ENCODE measurements at places on chromosomes 16 and 17.

DNA sequence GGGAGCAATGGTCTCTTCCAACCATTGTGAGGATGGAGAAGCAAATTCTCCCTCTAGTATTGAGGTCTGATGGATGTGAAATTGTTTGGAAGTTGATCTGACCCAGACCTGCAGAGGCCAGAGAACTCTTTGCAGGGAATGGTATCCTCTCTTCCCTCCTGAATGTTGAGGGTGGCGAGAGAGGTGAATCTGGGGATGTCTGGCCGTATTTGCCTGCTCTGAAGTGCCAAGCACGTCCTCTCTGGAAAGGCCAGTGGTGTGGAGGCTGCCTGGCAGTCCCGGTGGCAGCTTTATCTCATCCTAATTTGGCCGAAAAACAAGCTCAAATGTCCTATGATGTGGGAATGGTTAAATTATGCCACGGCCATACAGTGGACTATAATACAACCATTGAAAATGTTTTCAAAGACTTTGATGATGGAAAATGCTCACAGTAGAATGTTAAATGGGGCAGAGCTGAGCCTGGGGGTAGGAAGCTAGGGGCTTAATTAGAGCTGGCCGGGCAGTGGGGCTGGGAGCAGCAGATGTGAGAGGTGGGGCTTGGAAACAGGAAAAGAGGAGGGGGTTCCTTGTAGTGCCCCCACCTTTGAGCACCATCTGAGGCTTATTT lies 30.8 kb downstream of the WSCD1 start:
- no peak for DNase-seq

DNA sequence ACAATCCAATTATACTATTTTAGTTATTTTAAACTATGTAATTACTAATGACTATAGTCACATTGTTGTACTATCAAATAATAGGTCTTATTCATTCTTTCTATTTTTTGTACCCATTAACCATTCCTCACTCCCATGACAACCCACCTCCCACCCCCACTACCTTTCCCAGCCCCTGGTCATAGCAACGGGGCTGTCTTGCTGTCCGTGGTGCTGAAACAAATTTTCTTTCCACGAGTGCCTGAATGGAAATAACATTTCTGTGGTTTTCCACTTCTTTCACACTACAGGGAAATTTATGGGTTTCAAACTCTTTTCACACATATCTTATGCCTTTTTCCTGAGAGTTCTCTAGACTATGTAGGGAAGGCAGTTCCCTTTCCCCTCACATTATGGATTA lies 326.6 kb downstream of the PHKB start:
- no peak for DNase-seq

- DNase-seq = peak; percentile 37
These were observed 46.3 kb downstream of the PRKCA start for GRCh38 chr17:66348584-66349165.

DNA sequence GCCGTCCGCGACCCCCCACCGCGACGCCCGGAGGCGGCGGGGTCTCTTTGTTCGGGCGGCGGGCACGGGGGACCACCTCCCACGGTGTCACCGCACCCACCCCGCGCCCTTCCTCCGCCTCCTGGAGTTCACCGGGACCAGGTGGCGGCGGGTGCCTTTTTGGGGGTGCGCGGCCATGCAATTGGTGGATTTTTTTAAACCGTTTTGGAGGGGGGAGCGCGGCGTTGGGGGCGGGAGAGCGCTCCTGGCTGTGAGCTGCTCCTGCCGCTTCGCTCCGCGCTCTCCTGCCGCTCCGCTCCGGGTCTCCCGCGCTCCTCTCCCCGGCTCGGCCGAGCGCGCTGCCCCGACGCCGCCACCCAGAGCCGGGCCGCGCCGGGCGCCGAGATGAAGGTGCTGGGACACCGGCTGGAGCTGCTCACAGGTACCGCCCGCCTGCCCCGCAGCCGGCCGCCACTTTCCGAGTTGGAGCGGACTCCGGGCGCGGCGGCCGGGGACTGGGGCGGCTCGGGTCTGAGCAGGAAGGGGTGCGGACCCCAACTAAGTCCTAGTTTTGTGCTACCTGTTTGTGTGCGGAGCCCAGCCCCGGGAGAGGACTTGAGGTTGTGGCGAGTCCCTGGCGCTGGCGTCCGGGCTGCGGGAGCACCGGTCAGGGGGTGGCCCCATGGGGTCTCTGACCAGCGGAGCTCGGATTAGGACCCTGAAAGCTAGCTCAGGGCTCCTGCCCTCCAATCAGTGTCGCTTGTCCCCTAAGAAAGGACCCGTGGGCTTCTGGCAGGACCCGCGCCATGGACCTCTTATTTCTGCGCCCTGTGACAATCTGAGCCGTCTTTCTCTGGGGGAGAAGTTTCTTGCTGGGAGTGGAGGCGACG lies 35.7 kb upstream of the NDRG4 start:
- DNase-seq = no peak

DNA sequence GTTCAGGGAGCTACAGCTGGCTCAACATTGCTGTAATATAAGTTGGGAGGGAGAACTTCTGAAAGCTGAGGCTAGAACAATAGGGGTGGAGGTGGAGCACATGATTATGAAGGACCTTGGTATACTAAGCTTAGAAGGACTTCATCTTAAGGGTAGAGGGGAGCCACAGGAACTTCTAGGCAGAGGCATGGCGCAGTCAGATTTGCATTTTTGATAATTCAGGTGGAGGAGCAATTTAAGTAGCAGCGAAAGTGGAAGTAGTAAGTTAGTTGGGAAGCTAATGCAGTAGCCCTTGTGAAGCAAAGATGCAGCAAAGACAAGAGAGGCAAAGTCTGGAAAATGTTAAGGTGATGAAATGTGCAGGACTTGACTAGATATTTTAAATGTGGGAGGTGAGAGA lies 144.1 kb downstream of the SPECC1 start:
- no peak for DNase-seq

DNA sequence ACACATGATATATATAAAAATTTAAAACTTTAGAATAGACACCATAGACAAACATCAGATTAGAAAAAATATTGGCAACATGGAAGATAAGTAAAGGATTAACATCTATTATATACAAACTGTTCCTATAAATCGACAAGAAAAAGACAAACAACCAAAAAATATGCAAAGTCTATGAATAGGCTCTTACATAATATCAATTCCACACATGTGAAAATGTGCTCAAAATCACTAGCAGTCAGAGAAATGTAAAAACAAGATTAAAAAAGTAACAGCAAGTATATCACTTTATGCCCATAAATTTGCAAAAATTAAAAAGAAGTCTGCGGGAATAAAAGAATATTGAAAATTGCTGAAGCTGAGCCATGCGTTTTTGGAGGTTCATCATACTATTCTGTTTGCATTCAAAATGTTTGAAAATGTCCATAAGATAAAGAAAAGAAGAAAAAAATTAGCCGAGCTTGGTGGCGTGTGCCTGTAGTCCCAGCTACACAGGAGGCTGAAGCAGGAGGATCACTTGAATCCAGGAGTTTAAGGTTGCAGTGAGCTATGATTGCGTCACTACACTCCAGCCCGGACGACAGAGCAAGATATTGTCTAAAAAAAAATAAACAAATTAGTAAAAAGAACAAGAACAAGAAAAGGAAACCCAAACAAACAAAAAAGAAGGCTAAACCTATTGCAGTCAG lies 11.2 kb upstream of the ERN2 start:
- no peak for DNase-seq

- DNase-seq = no peak
These were observed 183.3 kb downstream of the CDH13 start for GRCh38 chr16:82810077-82810476.

GRCh38 chr17:50919321-50920040 lies 53.3 kb upstream of the TOB1 start:
- peak; percentile 92 for DNase-seq

GRCh38 chr17:49698005-49698404 lies 9.8 kb downstream of the SLC35B1 start:
- DNase-seq = no peak

- DNase-seq = no peak
These were observed 24.0 kb downstream of the ZNF750 start for GRCh38 chr17:82815790-82816305.

DNA sequence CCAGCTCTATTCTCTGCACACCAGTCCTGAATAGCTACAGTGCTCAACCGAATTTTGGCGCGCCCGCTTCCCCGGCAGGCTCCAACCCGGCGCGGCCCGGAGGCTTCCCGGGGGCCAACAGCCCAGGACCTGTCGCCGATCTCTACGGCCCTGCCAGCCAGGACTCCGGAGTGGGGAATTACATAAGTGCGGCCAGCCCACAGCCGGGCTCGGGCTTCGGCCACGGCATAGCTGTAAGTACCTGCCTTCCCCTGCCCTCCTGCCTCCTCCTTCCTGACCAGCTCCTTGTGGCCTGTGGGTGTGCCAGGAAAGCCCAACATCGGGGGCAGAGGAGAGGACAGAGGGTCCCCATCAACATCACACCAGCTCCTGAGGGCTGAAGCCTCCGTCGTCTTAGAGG lies 70.2 kb downstream of the CCDC182 start:
- DNase-seq = no peak

DNA sequence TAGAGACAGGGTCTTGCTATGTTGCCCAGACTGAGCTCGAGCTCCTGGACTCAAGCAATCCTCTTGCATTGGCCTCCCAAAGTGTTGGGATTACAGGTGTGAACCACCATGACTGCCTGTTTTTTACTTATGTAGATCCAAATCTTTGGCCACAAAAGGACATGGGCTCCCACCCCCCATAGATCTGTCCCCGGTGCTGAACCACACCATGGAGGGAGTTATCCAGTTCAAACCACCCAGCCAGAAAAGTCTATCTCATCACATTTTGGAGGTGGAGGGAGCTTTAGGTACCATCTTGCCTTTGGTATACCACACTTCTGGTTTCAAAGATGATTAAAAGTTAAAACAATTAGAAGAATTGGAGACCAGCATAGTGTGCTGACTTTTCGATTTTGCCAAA lies 26.2 kb downstream of the SHISA9 start:
- DNase-seq = no peak

- DNase-seq = no peak
These were observed 15.8 kb downstream of the TSNAXIP1 start for GRCh38 chr16:67822511-67822910.

- no peak for DNase-seq
These were observed 37.7 kb upstream of the CDH3 start for GRCh38 chr16:68607443-68607842.

DNA sequence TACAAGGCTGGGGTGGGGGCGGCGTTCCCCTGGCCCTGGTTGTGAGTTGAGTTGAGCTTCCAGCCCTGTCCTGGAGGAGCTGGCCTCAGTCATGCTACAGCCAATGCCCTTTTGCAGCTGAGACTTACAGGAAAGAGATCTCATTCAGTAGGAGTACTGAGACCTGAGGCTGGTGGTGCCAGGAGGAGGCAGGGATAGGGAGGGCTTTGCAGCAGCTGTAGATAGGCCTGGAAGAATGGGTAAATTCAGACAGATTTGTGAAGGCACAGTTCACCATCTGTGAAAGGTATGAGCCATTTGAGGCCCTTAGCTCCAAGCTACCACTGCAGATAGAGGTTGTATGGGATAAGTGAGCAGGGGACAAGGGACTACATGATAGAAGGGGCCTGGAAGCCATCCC lies 5.6 kb downstream of the STX4 start:
- no peak for DNase-seq

DNA sequence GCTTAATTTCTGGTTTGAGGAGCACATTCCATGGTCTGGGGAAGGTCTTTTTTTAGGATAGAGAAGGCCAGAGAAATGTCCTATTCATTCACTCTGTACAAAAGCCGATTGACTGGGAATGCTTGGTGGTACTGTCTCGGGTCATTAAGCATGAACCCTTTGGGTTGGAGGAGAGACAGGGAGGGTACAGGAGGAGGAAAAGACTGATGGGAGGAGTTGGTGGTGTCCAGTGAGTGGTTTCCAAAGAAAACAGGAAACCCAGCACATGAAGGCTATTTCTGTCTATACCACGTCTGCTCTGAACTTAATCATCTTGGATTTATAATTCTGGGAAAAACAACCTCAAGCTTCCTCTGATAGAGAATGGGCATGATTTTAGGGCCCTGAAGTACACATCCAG lies 111.9 kb downstream of the XYLT1 start:
- no peak for DNase-seq

DNA sequence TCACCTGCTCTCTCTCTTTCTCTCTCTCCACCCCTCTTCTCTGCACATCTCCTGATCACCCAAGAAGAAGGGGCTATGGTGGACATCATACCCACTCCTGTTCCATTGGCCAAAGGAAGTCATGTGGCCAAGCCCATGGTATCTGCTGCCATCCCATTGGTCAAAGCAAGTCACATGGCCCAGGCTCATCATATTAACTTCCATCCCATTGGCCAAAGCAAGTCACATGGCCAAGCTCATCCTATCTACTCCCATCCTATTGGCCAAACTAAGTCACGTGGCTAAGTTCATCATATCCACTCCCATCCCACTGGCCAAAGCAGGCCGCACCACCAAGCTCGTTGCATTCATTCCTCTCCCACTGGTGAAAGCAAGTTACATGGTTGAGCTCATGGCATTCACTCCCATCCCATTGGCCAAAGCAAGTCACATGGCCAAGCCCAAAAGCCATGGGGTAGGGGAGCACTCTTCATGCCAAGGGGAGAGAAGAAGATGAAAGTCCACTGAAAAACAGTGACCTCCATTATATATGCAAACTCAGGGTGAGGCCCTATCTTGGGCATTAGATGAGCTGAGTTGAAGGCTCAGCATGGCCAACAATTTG lies 29.2 kb downstream of the SNX20 start:
- no peak for DNase-seq

GRCh38 chr16:69514356-69514755 lies 51.4 kb upstream of the NFAT5 start:
- DNase-seq = peak; percentile 86

DNA sequence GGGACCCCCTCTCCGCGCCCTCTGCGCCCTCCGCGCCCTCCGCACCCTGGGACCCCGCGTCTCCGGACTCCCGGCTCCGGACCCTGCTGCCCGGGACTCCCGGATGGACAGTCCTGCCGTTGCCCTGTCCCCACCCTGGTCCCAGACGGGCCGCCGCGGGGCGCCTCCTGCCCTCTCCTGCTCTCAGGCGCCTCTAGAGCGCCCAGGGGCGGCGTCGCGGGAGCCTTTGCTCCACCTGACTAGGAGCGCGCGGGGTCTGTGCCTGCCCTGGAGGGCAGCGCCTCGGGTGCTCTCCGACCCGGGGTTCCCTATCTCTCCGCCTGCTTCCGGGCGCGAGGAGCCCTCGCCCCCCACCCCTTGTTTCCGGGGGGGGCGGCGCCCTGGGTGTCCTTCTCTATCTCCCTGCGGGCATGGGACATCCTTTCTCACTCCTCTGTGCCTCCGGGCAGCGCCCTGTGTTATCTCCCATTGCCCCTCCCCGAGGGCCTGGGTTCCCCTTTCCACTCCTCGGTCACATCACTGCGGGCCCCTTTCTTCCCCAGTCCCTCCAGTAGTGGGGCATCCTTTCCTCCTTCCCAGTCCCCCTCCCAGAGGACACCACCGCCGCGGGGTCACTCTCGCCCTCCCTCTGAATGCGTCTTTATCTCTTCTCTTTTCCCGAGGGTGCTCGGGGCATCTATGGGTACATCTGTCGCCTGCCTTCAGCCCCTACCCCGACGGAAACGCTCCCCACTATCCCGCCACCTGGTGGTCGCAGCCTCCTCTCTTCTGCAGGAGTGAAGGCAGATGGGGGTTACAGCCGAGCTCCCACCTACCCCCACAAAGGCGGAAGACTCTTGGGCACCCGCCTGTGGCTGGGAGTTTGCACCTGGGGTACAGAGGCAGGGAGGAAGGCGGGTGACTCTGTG lies 875 bp downstream of the PRKCB start:
- DNase-seq = peak; percentile 35

Data from suppressor macrophage treated with lipopolysaccharide for 4 hours (primary cell).